ENCODE measurements at places on chromosomes 16 and 17. TPM values are rescaled to one million over a fixed set of nuclear protein-coding genes. Genes with fewer than 3 reads are reported as not detected.

ZNF276 gene
- 19.2 TPM for total RNA-seq

- H3K4me1 ChIP-seq: no peaks in the 10 kb centered on the region
- H3K4me3 ChIP-seq: no peak overlapping the region
- H3K36me3 ChIP-seq: no peaks in the 10 kb centered on the region
Measured at GRCh38 chr17:17499402-17500145, 3.4 kb upstream of the RASD1 start.

- peak overlapping the region; percentile 50 for H3K4me3 ChIP-seq
- DNase-seq: no peak
- H3K27me3 ChIP-seq: peaks cover 37% of the 10 kb centered on the region
- H3K4me1 ChIP-seq: peaks cover 17% of the 10 kb centered on the region
- H3K36me3 ChIP-seq: no peaks in the 10 kb centered on the region
Measured at GRCh38 chr17:79843816-79844800, 4.9 kb upstream of the CBX4 start.

SYT17 gene
- 1.9 TPM for total RNA-seq

NXPH3 gene
- total RNA-seq: 3.5 TPM

DNA sequence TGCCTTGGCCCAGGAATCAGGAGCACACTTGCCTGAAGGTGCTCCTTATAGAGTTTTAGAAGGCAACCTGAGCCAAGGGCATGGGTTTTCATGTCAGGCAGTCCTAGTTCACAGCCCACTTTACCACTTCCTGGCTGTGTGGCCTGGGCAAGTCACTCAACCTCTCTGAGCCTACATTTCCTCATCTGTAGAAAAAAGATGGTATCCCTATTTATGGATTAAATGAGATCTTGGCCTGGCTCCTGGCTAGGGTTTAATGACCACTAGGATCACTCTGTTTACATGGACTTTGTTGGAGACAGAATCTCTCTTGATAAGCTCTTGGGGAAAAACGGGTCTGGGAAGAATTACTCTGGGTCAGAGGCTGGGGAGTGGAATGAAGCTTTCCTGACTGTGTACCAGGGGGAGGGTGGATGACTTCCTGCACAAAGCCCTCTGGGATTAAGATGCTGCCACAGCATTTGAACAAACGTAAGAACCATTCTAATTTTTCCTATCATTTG is 2.3 kb downstream of the MT2A start:
- peak overlapping the region; percentile 83 for H3K4me3 ChIP-seq
- no peaks in the 10 kb centered on the region for H3K27me3 ChIP-seq
- no peaks in the 10 kb centered on the region for H3K36me3 ChIP-seq
- H3K27ac ChIP-seq: peak overlapping the region; percentile 96
- peaks cover 15% of the 10 kb centered on the region for H3K4me1 ChIP-seq

EFNB3 gene
- 0.48 TPM for total RNA-seq

KLHL10 gene
- not detected for total RNA-seq

DNA sequence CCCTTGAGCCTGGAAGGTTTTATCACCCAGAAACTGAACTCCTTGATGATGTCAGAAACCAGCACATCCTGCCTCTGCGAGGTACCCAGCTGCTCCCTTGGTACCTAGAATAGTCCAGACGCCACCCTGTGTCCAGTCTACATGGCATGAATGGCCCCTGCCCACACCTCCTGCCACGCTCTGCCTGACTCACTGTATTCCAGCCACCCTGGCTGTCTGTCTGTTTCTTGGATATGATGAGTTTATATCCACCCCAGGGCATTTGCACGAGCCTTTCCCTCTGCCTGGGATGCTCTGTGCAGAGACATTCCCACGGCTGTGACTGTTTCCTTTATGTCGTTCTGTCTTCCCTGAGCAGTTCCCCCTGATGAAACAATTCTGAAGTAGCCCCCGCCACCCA is 68.7 kb downstream of the CRISPLD2 start:
- no peaks in the 10 kb centered on the region for H3K4me1 ChIP-seq
- no peaks in the 10 kb centered on the region for H3K36me3 ChIP-seq
- H3K27me3 ChIP-seq: no peaks in the 10 kb centered on the region
- H3K27ac ChIP-seq: no peak overlapping the region
- DNase-seq: no peak
- H3K4me3 ChIP-seq: no peak overlapping the region

DNA sequence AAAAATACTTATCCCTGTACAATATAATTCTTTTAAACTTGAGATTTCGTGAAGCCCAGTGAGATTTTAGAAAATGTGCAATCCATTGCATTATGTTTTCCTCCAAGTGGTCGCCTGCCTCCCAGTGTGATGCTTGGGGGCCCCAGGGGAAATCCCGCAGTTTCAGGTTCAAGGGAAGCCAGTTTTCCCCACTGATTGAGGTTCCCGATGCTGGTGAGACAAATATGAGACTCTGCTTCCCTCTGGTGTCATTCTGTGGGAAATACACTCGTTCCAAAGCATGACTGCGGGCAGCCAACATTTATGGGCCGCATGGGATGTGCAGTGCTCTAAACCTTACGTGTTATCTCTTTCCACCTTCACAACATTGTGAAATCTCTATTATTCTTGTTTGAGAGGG is 200.8 kb downstream of the PRKCB start:
- no peaks in the 10 kb centered on the region for H3K36me3 ChIP-seq
- H3K4me1 ChIP-seq: no peaks in the 10 kb centered on the region
- no peak for DNase-seq
- H3K27me3 ChIP-seq: no peaks in the 10 kb centered on the region
- H3K4me3 ChIP-seq: no peak overlapping the region

DNA sequence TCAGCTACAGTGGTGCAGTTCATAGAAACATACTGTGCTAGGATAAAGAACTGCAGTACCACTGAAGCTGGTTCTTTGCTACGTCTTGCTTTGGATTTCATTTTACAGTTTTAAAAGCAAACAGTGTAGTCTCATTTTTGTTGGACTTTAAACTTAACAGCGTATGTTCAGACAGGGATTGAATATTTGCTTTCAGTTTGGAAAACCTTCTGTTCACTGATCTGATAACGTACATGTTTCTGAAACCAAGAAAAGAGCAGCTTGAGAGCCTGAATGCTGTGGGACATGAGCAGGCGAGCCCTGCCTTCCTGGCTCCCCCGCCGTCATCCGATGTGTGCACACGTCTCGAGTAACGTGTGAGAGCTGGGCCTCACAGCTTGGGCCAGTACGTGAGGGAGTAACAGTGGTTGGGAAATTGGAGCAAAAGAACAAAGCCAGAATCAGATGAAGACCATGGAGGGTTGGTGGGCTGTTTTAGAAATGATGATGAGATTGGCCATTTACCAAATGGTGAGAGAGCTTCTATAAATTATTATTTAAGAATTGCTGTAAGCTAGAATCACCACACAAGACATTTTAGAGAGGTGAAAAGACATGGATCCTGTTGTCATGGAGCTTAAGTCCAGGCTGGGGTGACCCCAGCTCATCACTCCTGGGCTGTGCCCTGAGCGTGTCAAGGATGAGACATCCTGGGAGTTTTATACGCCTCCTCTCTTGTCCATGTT is 20.8 kb upstream of the CLEC18C start:
- H3K27ac ChIP-seq: no peak overlapping the region
- no peaks in the 10 kb centered on the region for H3K4me1 ChIP-seq
- DNase-seq: no peak
- H3K27me3 ChIP-seq: no peaks in the 10 kb centered on the region
- no peak overlapping the region for H3K4me3 ChIP-seq

DNA sequence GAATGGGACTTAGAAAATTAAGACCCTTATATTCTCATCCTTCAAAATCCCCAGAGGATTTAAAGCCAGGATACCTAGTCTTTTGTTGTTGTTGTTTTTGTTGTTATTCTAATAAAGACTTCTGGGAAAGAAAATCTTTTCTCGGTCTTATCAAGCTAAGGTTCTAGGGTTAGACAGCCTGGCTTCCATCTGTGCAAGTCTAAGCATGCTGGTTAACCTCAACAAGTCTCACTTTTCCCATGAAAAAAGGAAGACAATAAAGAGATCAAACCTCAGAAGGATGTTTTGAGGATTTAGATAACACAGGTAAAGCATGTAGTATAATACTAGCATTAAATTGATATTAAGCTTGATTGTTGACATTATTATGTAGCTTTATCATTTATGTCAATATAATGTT is 486.4 kb upstream of the SOX9 start:
- H3K27ac ChIP-seq: no peak overlapping the region
- H3K4me1 ChIP-seq: no peaks in the 10 kb centered on the region
- no peaks in the 10 kb centered on the region for H3K36me3 ChIP-seq
- no peaks in the 10 kb centered on the region for H3K27me3 ChIP-seq
- H3K4me3 ChIP-seq: no peak overlapping the region

SSTR5 gene
- not detected for total RNA-seq

GRCh38 chr16:66382966-66383299 is 16.4 kb downstream of the CDH5 start:
- H3K4me1 ChIP-seq: no peaks in the 10 kb centered on the region
- H3K27me3 ChIP-seq: no peaks in the 10 kb centered on the region
- DNase-seq: no peak
- peak overlapping the region; percentile 73 for H3K27ac ChIP-seq
- peak overlapping the region; percentile 10 for H3K4me3 ChIP-seq

- H3K4me1 ChIP-seq: no peaks in the 10 kb centered on the region
- H3K4me3 ChIP-seq: no peak overlapping the region
- H3K27me3 ChIP-seq: no peaks in the 10 kb centered on the region
- no peaks in the 10 kb centered on the region for H3K36me3 ChIP-seq
Measured at GRCh38 chr16:35565626-35566025, 2106.2 kb downstream of the TP53TG3F start.

DNA sequence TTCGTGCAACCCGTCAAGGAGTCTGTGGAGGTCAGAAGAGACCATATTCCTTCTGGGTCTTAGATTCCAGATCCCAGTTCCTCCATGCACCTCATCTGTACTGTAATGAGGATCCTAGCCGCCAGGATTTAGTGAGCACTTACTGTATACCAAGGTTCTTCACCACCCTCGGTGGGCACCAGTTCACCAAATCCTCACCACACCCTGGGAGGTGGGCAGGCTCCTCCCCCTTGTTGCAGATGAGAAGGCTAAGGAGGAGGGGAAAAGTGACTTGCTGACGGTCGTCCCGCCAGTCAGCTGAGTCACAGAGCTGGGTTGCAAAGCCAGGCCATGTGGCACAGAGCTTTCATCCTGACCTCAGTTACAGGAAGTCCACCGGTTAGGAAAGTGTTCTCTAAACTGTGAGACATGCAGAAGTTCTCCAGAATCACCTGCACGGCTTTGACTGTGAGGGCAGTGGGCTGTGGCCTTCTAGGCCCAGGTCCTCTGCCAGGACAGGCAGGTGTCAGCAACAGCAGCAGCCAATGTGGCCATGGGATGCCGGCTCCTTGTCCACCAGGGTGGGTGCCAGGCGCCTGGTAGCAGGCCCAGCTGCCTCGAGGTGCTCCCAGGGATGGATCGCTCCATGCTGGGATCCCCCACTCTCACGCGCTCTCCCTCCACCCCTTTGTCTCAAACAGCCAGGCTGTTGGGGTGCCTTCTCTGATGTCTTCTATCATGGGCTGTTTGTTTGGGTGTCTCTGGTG is 240.3 kb upstream of the GSE1 start:
- H3K27ac ChIP-seq: peak overlapping the region; percentile 79
- H3K27me3 ChIP-seq: no peaks in the 10 kb centered on the region
- H3K4me1 ChIP-seq: peaks cover 29% of the 10 kb centered on the region
- H3K36me3 ChIP-seq: no peaks in the 10 kb centered on the region

GRCh38 chr17:80846932-80847331 is 144.7 kb upstream of the CHMP6 start:
- H3K36me3 ChIP-seq: no peaks in the 10 kb centered on the region
- no peaks in the 10 kb centered on the region for H3K27me3 ChIP-seq
- H3K4me1 ChIP-seq: no peaks in the 10 kb centered on the region
- no peak overlapping the region for H3K4me3 ChIP-seq
- no peak for DNase-seq
- H3K27ac ChIP-seq: no peak overlapping the region

DNA sequence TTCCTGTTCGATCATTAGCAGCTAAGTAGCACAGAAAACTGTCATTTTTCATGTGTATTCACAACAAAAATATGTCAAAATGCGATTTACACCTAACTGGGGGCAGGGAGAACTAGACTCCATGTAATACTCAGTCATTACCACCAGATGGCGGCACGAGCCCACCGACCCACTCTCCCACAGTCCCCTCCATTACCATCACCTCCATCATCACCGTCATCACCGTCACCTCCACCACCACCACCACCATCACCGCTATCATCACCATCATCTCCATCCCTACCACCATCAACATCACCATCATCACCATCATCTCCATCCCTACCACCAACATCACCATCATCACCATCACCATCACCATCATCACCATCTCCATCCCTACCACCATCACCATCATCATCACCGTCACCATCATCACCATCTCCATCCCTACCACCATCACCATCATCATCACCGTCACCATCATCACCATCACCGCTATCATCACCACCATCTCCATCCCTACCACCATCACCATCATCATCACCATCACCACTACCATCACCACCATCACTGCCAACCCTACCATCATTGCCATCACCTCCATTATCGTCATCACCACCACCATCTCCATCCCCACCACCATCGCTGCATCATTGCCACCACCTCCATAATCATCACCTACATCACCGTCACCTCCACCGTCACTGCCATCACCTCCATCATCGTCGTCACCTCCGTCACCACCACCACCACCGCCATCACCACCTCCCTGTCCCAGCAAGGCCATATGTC is 14.4 kb downstream of the NDUFAF8 start:
- H3K4me1 ChIP-seq: no peaks in the 10 kb centered on the region
- H3K27ac ChIP-seq: no peak overlapping the region
- H3K4me3 ChIP-seq: no peak overlapping the region
- H3K36me3 ChIP-seq: no peaks in the 10 kb centered on the region

DNA sequence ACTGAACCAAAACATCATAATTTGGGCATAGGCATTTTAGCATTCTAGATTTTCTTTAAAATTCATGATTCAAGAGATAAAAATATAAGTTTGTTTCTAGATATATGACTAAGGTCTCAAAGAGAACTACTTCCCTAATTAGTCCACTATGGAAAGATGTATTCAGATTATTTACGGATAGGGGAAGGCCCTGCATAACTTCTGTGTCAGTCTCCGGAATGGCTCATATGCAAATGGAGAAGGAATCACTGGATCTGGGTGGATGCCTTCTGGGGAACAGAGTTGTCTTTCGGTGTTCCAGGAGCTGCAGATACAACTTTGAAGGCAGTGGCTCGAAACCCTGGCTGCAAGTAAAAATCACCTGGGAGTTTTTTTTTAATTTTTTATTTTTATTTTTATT is 17.1 kb upstream of the WFIKKN2 start:
- H3K36me3 ChIP-seq: no peaks in the 10 kb centered on the region
- DNase-seq: no peak
- no peaks in the 10 kb centered on the region for H3K27me3 ChIP-seq
- no peaks in the 10 kb centered on the region for H3K4me1 ChIP-seq
- H3K27ac ChIP-seq: no peak overlapping the region
- H3K4me3 ChIP-seq: no peak overlapping the region

Data from breast epithelium (tissue), 4 donors.